WTC11 (cell line): ENCODE measurements at places on chromosomes 4 and X.
A peak's percentile ranks its signal among the peaks of the same experiment; 100 is the strongest.

- DNase-seq: no peak
Measured at GRCh38 chr4:95193391-95194224, 355.2 kb downstream of the UNC5C start.

- no peak for DNase-seq
Measured at GRCh38 chr4:90001023-90001422, 106.4 kb downstream of the MMRN1 start.

GRCh38 chrX:121146059-121146628, 98.7 kb downstream of the GLUD2 start:
- no peak for DNase-seq

DNA sequence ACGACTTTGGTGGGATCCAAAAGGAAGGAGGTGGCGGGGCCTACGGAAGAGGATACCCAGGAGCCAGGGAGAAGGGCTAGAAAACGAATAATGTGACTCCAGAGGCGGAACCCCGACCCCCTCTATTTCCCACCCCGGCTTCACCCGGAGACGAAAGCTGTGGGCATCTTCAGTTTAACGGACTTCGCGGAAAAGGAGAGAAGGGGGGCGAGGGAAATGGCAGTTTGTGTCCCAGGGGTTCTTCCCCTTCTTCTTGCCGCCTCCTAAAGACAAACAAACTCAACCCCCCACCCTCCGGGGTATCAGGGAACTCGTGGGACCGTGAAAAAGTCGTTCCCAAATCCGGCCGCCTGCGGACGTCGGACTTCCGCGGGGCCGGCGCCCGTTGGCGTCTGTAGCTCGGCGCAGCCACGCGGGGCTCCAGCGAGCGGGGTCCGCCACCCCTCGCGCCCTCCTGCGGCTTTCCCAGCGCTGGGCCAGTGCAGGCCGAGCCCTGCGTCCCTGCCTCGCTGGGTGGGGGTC, 3.6 kb upstream of the LEF1 start:
- DNase-seq: peak; percentile 31

DNA sequence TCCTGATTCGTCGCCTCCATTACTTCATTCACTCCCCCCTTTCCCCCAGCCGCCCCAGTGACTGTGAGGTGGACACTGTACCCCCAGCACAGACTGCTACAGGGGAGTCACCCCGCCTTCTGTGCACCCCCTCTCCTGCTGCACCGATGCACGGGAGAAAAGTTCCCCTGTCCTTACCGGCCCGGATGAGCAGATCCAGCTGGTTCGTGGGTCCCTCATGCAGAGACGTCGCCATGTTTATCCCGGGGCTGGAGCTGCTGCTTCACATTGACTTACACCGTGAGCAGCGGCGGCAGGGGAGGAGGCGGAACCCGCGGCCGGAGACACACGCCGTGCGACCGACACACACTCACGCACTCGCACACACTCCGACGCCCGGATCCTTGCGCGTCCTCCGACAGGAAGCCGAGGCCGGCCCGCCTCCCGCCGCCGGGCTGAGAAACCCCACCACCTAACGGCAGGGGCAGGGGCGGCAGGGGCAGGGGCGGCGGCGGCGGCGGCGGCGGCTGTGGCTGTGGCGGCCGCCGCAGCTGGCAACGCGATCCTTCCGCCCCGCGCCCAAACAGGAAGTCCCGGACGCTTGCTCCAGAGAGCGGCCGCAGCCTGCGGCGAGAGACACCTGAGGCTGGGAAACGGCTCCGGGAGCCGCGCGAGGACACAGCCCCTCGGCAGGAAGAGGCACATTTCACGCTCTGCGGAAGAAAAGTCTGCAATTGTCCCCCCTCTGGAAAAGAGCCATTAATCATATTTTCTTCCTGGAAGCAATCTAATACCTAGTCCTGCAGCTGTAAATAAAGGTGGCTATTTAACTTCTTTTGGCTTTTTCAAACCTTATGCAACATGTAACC, 68.6 kb downstream of the NOCT start:
- peak; percentile 90 for DNase-seq

- DNase-seq: no peak
Measured at GRCh38 chrX:107576841-107577240, 51.5 kb upstream of the PRPS1 start.

DNA sequence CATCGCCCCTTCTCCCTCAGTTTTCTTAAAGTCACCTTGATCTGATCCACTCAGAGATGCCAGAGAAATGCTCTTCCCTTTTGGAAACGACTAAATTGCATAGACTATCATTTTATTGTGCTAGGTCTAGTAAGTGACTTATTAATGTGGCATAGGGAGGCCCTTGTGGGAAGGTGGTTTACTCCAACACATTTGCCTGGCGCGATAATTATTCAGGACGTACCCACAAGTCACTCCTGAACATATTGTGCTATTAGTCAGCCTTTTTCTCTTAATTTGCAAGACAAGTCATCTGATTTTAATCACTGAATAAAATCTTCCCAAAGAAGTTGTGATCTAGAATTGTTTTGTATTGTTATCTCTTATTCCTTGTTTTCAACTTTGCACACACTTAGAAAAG, 7.6 kb downstream of the ENPEP start:
- no peak for DNase-seq

DNA sequence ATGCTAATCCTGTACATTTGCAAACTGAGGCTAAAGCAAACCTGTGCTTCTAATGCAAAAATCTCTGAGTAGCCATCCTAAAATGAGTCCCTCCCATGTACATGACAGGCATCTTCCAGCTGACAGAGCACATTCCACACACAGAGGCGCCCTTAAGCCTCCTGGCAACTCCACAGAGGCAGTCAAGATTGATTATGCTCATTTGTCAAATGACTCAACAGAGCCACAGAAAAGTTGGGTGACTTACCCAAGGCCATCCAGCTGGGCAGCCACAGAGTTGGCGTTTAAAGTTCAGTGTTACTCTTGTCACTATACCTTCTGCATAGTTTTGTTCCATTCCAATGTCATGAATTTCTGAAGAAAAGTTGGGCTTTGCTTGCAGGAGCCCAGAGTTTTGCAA, 394.6 kb upstream of the FGF13 start:
- no peak for DNase-seq

- no peak for DNase-seq
Measured at GRCh38 chr4:188198982-188199792, 59.9 kb downstream of the TRIML1 start.

- DNase-seq: no peak
Measured at GRCh38 chr4:118585015-118585414, 100.2 kb upstream of the METTL14 start.

GRCh38 chr4:75909405-75909804, 7.2 kb upstream of the PPEF2 start:
- DNase-seq: no peak

DNA sequence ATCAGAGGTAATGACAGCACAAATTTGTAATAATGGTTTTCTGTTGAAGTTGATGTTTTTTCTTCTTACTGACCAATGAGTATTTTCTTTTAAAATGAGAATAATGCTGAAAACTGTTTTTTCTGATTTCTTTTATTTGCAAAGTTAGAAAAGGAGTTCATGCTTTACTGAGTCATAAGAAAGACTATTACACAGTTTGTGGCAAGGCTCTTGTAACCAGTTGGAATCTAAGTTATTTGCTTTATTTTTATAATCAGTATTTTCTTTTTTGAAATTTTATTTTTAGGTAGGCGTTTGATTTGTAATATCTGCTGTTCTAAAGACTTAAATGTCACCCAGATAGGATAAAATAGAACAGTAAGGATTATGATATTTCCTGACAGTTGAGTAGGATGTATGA, 25.5 kb downstream of the ANAPC4 start:
- no peak for DNase-seq

GRCh38 chrX:34918856-34919255, 23.7 kb upstream of the FAM47B start:
- peak; percentile 11 for DNase-seq

DNA sequence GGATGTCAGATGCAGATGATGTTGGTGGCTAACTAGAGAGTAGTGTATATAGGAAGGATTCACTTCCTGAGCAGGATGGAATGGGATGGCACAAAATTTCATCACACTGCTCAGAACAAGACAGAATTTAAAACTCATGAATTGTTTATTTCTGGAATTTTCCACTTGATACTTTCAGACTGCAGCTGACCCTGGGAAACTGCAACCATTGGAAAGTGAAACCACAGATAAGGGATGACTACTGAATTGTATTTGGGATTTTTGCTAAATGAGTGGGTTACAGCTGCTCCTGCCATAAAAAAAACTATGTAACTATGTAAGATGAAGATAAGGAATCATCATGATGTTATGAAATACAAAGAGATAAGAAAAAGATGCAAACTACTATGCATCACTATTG, 51.4 kb downstream of the NPY5R start:
- DNase-seq: no peak
